Umbilical cord (tissue), 2 donors: ENCODE measurements at places on chromosomes 2 and 18. TPM values are rescaled to one million over a fixed set of nuclear protein-coding genes. Genes with fewer than 3 reads are reported as not detected.

KCNE4 gene
- 133 TPM for total RNA-seq

KIDINS220 gene
- 97.5 TPM for total RNA-seq

TBR1 gene
- total RNA-seq, result 4.3 TPM

CRYGD gene
- total RNA-seq, result not detected

SERPINB10 gene
- 0.96 TPM for total RNA-seq

EDAR gene
- total RNA-seq, result 1.2 TPM

DLX1 gene
- total RNA-seq, result 0.48 TPM

HOXD10 gene
- total RNA-seq, result 14.4 TPM

UBE2F gene
- 115 TPM for total RNA-seq

CERKL gene
- total RNA-seq, result 5.8 TPM

DNA sequence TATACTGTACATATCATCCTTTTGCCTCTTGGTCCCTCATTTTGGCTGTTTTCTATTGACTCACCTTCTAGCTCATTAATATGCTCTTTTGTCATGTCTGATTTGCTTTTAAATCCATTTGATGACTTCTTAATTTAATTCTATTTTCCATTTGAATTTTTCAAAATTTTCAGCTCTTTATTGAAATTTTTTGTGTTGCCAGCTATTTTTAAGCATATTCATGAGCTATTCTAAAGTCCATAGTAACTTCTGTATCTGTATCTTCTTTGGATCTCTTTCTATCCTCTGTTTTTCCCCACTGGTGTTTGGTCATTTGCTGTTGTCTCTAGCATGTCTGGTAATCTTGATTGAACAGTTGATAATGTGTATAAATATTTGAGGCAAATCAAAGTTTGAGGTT is 227.8 kb downstream of the NDUFA10 start:
- no peak for DNase-seq

DNA sequence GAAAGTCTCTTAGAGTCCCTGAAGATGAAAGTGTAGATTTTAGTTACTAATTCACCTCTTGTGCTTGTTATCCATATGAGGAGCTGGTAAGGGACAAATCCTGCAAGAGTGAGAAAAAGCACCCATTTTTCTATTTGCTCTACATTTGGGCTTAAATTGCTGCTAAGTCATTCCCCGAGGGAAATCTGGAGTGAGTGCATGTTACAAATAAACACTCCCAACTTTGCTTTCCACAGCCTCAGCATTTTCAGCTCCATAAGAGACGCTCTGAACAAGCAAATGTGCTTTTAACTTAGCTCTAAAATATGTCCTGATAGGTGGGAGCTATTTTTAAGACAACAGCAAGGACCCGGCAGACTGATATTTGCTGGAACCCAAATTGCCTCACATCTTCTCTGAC is 126.7 kb downstream of the DPP10 start:
- no peak for DNase-seq

DNA sequence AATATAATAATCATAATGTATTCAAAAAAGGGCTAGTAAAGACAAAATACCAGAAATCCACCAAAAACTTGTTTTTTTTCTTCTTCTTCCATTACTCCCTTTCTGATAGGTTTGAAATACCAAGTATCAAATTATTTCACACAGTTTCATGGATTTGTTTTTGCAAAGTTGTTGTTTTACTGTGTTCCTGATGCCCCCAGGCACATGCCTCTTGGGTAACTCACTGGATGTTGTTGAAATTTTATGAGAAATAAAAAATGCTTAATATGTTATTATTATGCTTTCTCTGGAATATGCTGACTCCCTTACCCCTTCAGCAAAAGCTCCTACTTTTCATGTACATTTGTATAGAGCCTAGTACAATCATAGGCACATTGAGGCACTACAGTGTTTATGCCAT is 419.6 kb downstream of the NRXN1 start:
- DNase-seq, result no peak

- DNase-seq, result peak; percentile 55
Measured at GRCh38 chr18:74370115-74370514, 54.5 kb downstream of the C18orf63 start.

DNA sequence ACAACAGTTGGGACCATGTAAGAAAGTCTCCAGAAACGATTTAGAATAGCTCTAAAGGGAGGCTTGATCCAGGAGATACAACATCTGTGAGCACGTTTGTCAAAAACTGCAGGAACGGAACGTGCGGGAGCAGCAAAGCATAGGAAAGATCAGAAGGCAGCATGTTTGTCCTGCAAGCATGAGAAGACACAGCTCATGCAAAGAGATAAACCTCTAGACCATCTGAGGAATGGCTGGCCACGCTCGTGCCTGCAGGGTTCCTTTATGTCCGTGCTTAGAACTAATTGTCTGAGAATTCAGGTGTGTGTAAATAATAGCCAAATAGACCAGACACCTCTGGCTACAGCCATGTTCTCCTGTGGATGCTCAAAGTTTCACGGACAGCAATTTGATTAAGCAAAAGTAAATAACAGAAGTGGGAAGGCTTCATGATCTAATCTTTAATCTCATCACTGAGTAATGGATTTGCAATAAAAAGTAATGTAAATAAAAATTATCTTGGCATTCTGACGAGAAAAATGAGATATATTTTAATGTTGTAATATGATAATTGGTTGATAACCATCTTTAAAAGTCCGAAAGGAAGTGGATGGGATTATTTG is 534.8 kb upstream of the CDH7 start:
- no peak for DNase-seq

GRCh38 chr18:47901624-47902362 is 28.7 kb downstream of the SMAD2 start:
- DNase-seq, result no peak

DNA sequence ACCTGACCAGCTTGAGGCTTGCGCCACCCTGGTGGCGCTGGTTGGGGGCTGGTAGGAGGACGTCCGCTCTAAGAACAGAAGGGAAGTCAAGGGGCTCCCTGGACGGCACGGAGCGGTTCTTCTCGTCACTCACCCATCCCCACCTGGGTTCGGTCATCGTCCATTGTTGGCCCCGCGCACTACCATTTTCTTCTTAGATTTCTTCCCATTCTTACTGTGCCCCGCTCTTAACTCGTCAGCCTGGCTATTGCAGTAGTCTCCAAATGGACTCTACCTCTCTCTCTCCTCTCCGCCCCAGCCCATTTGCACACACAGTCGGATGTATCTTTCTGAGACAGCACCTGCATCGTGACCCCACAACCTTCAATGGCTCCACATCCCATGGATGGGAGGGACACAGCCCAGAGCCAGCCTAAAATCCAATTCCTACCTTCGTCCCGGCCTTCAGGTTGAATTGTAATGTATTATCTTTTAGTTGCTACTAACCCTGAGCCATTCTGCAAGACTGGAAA is 814 bp upstream of the RAB1A start:
- DNase-seq, result no peak

- no peak for DNase-seq
Measured at GRCh38 chr18:3546106-3546505, 96.1 kb downstream of the TGIF1 start.

DNA sequence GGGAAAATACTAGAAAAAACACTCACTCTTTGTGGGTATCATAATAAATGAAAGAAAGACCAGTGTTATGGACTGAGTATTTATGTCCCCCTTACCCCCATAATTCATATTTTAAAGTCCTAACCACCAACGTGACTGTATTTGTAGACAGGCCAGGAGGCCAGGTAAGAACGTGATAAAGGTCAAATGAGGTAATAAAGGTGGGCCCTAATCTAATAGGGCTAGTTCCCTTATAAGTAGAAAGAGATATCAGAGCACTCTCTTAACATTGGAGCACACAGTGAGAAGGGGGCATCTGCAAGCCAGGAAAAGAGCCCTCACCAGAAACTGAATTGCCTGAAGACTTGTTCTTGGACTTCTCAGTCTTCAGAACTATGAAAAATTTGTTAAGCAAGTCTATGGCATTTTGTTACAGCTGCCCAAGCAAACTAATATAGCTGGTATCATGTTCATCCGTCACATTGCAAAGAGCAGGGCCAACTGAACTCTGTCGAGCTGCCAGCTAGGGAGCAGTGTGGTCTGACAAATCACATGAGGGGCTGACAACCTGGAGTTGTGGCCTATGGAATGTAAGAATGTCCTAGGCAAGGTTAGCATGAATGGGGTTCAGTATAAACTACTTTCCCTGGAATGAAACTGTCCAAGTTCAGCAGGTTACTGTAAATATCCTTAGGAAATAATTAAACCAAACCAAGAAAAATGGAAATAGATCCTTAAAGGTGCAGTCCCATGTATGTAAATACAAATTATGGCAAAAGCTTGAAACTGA is 280.9 kb downstream of the ZNF385B start:
- no peak for DNase-seq

DNA sequence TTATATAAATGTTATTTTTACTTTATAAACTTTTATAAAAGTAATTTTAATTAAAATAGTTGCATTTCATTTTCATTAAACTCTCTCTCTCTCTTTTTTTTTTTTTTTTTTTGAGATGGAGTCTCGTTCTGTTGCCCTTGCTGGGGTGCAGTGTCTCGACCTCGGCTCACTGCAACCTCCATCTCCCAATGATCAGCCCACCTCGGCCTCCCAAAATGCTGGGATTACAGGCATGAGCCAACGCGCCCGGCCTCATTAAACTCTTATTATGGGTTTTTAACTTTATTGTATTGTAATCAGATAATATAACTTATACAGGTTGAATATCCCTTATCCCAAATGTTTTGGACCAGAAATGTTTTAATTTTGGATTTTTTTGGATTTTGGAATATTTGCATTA is 10.9 kb upstream of the NPPC start:
- no peak for DNase-seq
